ENCODE measurements at places on chromosomes 3 and 15.

GRCh38 chr3:153591561-153592245 is 429.7 kb downstream of the RAP2B start:
- DNase-seq, result no peak

GRCh38 chr3:11733914-11734313 is 90.2 kb upstream of the VGLL4 start:
- no peak for DNase-seq

- no peak for DNase-seq
Measured at GRCh38 chr3:79767194-79767904, 449 bp downstream of the ROBO1 start.

DNA sequence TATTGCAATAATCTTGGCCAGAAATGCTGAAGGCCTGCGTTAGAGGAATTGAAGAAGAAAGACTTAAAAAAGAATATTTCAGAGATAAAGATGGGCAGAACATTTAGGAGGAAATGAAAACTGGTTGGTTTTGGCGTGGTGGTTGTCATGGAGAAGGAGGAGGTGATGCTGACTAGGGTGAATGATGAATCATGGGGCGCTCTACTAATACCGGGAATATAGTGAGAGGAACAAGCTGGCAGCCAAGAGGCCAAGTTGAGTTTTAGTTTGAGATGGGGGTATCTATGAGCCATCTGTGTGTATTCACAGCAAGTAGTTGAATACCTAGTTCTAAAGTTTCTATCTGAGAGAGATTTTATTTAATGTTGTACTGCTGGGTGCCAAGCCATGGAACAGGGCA is 6.8 kb upstream of the GAP43 start:
- no peak for DNase-seq

GRCh38 chr3:71255498-71255897 is 328.0 kb downstream of the FOXP1 start:
- DNase-seq, result no peak

All from GM04503 (cell line).